ENCODE measurements at places on chromosomes 6 and 20. TPM values are rescaled to one million over a fixed set of nuclear protein-coding genes. Genes with fewer than 3 reads are reported as not detected.

Gene SMIM29
- 29.7 TPM for total RNA-seq

Gene SLC17A9
- total RNA-seq = 2.4 TPM

Gene CALHM6
- total RNA-seq = 3.0 TPM

DNA sequence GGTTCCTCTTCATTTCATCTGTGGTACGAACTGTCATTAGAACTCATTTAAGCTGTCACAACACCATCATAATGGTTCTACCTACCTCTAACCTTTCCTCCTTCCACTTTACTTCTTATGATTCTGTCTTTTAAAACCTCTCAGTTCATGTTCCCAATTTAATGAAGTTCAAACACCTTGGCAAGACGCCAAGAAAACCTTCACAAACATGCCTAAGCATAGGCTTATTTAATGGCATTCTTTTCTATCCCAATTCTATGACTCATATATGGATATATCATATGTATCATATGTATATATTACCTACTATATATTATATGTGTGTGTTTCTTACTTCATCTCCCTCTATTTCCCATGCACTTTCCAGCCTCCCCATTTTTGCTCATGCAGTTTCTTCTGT lies 283.4 kb upstream of the TBX18 start:
- no peak for DNase-seq

Data from CD4-positive, alpha-beta memory T cell (primary cell).